Fibroblast of the conjunctiva (primary cell): ENCODE measurements at places on chromosomes 2 and 18.

GRCh38 chr2:135650721-135651120, 90.9 kb upstream of the UBXN4 start:
- no peak for DNase-seq

DNA sequence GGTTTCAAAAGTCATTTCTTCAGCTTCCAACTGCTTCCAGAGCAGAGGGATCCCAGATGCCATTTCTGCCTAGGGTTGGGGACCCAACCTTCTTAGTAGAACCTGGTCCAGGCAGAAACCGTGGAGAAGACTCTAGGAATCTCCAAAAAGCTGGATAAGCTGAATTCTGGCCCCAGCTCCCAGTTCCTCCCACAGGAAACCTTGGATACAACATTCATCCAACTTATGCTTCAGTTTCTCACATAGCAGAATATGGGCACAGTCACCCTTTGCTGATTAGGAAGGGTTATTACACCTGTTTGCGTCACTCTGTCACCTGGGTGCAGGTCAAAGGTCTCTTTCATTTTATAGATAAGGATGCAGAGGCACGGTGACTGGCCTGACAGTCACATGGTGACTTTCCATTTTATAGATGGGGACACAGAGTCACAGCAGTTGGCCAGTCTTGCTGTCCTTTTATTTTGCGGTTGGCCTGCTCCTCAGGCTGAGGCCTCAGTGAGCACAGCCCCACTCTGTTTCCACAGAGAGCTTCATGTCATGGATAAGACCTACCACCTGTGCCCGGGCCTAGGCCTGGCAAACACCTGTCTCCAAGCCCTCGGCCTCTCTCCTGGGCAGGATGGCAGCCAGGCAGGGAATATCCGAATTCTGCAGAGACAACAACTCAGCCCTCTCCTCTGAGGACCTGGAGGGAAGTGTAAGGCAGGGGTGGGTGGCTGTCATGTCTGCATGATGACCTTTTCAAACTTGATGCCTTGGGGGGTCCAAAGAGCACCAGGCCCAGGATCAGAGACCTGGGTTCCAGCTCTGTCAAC, 148.8 kb downstream of the SMAD7 start:
- DNase-seq: no peak

DNA sequence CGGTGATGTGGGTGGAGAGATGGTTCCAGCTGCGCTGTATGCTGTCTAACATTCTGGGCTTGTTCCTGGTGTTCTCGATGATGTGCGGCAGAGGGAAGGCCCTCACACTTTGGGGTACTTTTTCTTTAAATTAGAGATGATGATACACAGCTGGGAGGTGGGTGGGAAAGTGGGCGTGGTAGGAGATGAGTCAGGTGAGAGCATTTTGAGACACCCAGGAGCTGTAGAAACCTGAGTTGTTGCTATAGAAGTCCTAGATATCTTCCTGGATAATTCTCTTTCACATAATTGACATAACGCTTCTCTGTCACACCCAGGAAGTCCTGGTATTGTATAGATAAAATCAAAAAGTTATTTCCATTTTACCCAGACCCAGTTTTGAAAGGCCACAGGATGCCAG, 103.8 kb upstream of the ALKAL2 start:
- DNase-seq: no peak

GRCh38 chr18:23718731-23719130, 29.5 kb downstream of the LAMA3 start:
- no peak for DNase-seq

DNA sequence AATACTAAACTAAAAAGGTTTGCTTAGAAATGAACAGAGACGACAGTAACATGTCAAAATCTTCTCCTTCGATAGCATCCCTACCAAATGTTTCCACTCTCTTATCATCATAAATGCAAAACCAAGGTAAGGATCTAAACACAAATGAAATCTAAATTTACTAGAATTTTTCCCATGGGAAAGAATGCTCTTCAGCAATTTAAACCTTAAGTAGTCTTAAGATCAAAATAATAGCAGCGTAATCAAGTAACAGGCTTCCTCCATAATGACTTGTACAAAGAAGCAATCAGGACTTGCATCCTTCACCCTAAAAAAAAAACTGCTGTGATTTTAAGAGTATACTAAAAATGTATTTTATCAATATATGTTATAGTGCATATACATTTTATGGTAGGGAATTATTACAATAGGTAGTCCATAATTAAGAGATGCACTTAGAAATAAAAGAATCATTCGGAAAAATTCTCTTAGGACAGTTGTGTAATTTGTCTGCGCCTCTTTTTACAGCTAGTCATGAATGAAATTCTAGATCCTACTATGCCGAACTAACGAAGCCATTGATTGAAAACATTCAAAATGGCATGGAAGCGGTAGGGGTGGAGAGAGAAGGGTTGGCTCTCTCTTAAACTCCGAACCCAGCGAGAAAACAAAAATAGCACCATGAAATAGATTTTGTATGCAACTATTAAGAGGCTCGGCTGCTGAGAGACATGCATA, 1.3 kb downstream of the PGAP1 start:
- DNase-seq: no peak

DNA sequence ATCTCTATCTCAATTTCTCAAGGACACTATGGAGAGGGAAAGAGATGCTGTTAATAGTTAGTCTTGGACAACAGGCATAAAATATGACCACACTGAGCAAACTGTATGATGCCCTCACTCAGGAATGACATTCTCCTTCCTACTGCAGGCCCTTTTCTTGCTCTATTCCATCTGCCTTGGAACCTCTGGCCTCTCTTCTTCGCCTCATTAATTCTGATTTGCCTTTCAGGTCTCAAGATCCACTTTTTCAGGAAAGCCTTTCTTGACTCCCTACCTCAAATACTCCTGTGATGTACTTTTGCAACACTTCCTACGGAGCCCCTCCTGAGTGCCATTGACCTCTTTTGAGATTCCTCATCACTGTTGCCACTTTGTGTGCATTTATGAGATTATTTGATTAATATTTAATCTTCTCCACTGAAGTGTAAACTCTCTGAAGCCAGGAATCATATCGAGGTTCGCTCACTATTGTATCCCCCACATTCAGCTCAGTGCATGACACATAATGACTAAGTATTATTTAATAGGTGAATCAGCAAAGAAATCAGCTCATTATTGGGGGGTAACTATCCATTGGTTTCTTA, 21.3 kb upstream of the SPP2 start:
- DNase-seq: no peak

DNA sequence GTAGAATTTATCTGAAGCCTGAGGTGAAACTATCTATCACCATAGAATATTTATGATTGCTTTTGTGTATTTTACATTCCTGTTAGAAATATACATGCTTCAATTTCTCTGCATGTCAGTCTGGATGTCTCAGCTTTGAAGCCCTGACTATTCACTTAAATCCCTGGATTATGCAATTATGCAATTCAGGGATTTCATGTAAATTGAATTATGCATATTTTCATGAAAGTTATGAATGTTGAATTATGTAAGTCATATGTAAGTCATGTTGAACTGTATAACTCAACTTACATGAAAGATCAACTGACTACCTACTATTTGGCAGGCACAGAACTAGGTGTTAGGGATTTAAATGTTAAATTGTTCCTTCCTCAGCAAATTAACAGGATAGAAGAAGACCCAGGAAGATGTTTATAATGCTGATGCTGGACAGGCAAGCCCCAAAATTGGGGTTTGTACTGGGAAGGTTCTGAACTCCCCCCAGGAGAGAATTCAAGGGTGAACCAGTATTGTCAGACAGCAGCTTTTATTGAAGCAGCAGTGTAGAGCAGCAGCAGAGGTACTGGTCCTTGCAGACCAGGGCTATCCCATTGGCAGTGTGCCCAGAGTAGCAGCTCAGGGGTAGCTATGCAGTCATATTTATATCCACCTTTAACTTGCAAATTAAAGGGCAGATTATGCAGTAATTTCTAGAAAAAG, 236.5 kb downstream of the ZNF804A start:
- no peak for DNase-seq

DNA sequence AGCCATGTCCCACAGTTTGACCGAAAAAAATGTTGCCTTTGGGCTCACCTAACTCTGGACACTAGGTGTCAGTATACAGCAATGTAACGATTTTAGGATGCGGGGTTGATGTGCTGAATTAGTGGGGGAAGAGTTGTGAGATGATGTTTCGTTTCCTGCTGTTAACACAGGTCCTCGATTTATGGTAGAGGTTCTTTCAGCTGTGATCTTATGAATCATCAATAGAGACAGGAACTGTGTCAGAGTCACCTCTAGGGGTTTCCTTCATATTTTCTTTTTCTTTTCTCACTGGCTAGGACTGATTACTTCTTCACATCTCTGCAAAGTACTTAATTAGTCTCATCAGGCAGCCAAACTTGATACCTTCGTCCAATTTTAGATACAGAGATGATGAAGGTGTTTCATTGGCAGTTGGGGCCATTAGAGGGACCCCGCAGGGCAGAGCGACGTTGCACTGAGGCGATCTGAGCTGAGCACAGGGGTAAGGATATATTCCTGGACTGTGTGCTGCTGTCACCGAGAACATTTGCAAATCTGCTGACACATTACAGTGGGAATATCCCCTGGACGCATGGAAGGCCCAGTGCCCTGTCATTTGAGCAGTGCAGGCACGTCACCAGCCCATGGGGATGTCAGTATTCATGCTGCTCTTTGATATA, 10.2 kb upstream of the MMADHC start:
- peak; percentile 74 for DNase-seq

DNA sequence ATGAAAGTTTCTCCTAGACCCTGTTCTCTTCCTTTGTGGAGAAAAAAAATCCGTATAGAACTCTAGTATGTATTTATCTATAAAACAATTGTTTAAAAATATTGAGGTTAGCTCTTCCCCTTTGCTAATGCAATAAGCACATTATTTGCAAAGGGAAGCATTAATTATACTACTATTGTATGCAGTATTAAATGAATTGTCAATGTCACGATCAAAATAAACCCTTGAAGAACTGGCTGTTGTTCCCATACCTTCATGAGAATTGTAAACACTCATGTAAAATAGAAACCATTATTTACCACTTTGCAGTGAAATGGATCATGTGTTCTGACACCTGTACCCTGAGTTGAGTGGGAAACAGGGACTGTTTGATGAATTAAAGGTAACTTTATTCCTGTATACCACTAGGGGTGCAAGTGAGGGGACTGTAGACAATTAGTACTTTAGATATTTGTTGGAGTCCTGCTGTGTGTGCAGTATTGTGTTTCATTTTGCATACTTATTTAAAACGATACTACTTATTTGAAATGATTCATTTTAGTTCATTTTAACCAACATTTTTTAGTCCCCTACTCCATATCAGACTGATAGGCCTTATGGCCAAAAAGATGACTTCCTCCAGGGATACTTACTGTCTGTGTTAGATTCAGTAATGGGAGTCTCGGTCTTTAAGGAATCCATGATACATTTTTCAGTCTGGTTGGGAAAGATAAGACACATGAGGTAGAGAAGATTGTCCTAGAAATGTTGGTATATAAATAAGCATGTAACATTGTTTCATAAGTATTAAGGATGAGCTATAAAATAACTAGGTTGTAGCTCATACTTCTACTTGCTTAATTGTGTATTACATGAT, 7.9 kb downstream of the PKP4 start:
- no peak for DNase-seq

- DNase-seq: no peak
Observed at GRCh38 chr2:160022162-160022561, 40.3 kb downstream of the PLA2R1 start.

GRCh38 chr2:191895195-191895594, 48.3 kb upstream of the CAVIN2 start:
- DNase-seq: no peak

GRCh38 chr2:203584784-203585183, 49.7 kb upstream of the RAPH1 start:
- DNase-seq: no peak

- no peak for DNase-seq
Observed at GRCh38 chr2:239910851-239911640, 114.1 kb downstream of the NDUFA10 start.

GRCh38 chr18:73900106-73900835, 247.4 kb downstream of the FBXO15 start:
- DNase-seq: no peak

DNA sequence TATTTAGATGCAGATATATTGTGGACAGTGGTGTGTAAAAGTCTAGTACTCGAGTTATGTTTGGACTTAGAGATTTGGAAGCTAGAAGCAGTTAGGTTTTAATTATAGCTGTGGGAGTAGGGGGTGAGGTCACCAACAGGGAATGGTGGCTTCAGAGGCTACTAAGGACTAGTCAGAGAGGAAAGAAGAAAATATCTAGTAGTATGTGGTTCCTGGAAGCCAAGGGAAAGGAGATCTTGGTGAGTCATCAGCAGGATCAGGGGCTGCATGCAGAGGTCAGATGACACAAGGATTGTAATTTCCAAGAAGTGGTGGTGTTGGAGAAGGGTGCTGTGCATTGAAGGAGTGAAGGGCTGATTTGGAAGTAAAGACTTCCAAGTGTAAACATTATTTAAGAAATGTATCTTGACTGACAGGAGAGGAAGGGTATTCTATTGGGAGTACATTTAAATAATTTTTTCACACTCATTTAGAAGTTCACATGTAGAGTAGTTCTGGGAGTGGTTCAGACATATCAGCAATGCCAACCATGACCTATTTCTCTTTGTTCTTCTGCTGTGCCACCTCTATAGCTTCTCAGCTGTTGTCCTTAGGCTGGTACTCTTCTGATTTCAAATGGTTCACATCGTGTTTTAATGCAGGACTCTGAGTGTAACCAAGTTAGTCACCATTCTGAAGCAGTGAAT, 59.1 kb downstream of the ACSL3 start:
- peak; percentile 70 for DNase-seq

- DNase-seq: no peak
Observed at GRCh38 chr18:155688-156087, 2.7 kb upstream of the USP14 start.

DNA sequence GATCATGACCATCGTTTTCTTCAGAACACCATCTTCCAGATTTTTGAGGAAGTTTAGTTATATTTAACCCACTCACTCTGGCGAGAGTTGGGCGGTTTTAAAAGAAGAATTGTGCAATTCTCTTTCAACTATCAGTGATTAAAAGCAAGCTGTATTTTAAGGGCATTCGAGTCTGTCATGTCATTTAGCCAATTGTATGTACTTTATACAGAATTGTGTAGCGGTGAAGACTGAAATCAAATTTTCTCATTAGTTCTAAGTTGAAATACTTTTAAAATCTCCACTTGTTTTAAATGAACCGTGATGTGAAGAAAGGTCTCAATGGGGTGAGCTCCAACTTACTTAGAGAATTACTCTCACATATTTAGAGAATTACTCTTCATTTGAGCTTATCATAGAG, 214.6 kb upstream of the DTNA start:
- DNase-seq: no peak

DNA sequence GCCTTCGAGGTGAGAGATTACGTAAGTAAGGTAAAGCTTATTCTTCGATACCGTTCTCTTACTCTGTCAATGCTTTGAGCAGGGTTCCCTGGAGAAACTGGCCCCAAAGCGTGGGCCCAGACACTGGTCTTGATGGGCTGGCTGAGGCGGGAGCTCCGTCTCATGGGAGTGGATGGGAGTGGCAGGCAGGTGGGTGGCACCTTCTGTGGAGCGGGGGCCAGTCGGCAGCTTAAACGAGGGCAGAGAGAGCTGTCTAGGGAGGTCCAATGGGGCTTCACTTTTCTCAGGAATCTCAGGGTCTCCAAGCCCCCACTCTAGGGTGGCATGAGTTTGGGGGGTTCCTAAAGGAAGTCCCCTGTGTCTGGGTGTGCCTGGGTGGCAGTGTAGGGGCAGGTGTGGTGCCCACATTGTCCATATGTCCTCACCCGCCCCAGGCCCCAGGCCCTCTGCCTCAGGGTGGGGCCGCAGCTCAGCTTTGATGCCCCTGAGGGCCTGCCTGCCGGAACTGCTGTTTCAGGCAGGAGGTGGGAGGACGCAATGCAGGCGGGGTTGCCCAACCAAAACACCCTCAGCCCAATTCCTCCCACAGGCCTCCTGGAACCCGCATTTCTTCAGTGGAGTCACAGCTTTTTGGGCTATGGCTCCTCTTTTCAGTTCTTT, 32.5 kb upstream of the FOSL2 start:
- DNase-seq: no peak
